ENCODE measurements at places on chromosomes 6 and 20.

GRCh38 chr6:13282393-13283069 lies 45.8 kb downstream of the TBC1D7 start:
- DNase-seq = no peak

DNA sequence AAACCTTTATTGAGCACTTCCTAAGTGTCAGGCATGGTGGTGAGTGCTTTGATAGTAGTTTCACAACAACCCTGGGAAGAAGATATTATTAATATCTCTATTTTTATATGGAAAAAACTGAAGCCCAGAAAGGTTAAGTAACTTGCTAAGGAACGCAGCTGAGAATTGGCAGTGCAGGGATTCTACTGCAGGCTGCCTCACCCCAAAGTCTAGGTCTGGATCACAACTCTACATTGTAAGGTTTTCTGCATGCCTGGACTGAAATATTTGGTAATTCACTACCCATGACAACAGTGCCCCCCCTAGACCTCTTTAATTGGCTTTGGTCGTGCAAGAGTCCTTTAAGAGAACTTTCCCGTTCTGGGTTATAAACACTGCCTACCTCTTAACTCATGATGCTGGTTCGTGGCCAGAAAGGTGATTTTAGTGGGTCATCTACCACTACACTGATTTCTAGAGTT lies 67.1 kb upstream of the KCNQ5 start:
- no peak for DNase-seq

- no peak for DNase-seq
These were observed 25.7 kb downstream of the HEBP2 start for GRCh38 chr6:138429761-138430160.

DNA sequence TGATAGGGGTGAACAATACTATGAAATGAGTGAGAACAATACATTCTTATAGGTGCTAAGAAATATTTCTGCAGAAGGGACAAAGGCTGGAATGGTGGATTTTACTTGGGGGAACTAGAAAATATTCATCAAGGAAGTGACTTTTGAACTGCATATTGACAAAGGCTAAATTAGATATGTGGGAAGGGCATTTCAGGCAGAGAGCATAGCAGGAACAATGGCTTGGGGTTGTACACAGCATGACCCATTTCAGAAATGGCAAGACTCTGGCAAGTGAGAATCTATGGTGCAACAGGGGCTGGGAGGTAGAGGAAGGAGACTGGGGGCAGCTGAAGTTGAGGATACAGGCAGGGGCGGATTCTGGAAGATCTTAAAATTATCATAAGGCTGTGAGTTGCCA lies 46.7 kb upstream of the KIF16B start:
- no peak for DNase-seq

DNA sequence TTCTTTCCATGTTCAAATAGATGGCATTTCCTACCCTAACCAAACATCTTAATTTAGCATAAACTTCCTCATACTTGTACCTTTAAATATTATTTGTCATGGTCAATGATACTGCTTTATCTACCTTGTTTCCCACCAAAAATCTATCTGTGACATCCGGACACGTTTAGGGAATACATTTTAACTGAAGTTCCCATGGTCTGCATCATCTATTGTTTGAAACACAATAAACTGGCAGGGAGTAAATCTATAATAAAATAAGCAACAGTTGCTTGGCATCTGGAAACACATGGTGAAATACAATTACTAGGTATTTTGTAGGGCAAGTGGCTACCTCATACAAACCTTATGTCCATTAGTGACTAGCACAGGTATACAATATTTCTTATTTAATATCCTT lies 289.1 kb downstream of the GJA1 start:
- no peak for DNase-seq

GRCh38 chr6:16136091-16136490 lies 7.2 kb downstream of the MYLIP start:
- no peak for DNase-seq

GRCh38 chr20:38278763-38279162 lies 18.2 kb upstream of the KIAA1755 start:
- DNase-seq = no peak

- DNase-seq = no peak
These were observed 5.0 kb upstream of the APOBEC2 start for GRCh38 chr6:41047745-41048732.

- no peak for DNase-seq
These were observed 19.5 kb downstream of the ADNP start for GRCh38 chr20:50911716-50912115.

DNA sequence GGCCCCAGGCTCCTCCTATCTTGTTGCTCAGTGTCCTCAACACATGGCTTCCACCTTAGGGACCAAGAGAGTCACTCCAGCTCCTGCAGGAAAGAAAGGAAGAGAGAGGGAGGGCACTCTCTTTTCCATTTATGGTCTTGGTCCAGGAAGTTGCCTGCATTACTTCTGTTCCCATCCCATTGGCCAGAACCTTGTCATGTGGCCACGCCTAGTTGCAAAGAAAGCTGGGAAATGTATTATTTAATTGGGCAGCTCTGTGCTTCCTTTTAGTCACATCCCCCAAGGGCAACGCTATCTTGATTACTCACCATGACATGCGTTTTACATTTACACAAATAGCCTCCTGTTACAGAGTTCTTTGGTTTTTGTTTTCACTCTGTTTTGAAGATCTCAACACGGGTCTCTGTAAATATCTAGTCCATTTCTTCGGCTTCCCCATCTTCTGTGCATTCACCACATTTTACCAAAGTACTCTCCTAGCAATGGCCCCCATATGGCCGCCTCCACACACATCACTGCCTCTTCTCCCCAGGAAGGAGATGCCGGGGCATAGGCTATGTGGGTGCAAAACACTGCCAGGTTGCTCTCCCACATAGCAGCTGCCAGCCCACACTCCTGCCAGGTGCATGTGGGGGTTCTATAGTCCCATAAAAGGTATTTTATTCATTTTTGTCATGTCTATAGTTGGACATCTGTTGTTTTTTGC lies 35.7 kb upstream of the ZMYND8 start:
- DNase-seq = no peak

Measured in C1 segment of cervical spinal cord (tissue), 14 donors.